ENCODE measurements at places on chromosomes 5 and 9. TPM values are rescaled to one million over a fixed set of nuclear protein-coding genes. Genes with fewer than 3 reads are reported as not detected.

DNA sequence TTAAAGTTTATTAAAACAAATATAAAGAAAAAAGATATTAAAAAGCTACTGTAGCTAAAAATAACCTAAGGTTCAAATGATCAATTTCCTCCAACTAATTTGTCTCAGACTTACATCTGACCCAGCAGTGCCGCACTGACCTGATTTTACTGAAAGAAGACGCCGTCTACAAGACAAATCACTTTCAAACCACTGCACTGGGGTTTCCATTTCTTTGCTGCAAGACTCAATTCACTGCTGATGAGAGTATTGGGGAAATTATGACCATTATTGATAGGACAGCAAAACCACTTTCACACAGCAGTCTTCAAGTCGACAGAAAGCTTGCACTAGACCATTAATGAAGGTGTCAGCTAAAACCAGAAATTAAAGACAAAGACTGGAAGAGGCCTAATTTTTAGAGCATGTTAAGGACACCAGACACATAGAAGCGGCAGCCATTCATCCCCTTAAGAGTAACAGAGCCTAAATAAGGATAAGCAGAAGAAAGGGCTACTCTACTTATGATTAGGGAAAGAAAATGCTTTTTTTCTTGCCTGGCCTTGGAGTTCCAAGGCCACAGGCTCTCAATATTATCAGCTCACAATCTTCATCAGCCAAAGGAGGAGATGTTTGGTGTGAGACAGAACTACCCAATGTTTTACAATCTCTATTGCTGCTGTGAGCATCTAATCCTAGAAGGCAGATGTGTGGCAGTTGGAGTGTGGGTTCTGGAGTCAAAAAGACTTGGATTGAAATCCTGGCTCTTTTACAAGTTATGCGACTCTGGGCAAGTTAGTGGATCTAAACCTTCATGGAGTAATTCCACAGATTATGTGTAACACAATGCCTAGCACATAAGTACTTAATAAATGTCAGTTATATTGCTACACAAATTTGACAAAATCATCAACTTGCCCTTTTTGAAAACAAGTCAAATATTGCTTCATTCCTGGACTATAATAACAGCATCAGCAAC is 190.7 kb downstream of the MAPKAP1 start:
- no peak for DNase-seq

GRCh38 chr9:93698140-93698908 is 121.9 kb downstream of the PHF2 start:
- no peak for DNase-seq

PCDHGA6 gene
- not detected for total RNA-seq

DNA sequence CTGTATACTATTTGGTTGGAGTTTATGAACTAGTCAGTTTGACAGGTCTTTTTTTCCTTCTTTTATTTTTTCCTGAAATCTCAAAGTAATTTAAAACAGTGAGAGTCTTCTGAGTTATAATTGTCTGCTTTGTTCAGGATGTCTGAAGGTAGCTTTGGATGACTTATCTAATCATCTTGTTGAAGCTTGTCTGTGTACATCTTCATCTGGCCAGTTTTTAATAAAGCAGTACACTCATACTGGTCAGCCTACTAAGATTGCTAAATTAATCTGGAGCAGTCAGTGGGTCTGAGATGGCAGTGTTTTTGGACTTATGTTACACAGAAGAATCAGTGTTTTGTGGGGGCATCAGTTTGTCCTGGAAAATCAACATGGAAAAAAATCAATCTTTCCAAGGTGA is 482.4 kb downstream of the CDH10 start:
- DNase-seq: no peak

DNA sequence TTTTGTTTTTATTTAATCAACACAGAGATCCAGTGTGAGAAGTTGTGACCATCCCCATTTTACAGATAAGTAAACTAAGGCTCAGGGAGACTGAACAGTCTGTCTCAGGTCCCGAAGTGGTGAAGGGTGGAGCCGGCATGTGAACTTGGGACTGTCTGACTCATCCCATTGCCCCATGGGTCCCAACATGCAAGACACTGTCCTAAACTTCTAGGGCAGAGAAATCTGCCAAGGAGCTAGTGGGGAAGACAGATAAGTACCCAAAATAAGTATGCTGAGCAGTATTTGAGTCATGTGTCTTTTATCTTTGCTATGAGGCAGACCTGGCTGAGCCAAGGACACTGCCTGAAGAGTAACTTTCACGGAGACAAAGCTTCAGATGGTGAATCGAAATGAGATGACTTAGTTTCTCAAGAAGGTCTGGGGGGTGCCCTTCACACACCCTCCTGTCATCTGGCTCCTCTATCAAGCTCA is 64.3 kb upstream of the SLC25A51 start:
- peak; percentile 54 for DNase-seq

DNA sequence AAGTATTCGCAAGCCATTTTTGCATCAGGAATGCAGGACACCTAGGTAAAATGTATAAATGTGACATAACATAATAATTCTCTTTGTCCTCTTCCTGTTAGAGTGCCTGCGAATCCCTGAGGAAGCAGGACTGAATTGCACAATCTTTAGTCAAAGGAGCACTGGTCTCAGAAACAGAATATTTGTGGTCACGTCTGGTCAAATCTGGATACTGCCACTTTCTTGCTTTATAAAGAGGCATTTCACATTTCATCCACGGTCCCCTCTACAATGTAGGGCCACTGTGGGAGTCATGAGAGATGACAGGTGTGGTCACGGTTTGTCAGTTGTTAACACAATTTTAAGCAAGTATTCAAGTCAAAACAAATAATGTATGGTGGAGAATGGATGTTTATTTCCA is 564.0 kb downstream of the IRX1 start:
- no peak for DNase-seq

- no peak for DNase-seq
These were observed 28.4 kb downstream of the SLC12A2 start for GRCh38 chr5:128111818-128112448.

GRCh38 chr5:158639881-158640592 is 459.7 kb downstream of the EBF1 start:
- no peak for DNase-seq

DNA sequence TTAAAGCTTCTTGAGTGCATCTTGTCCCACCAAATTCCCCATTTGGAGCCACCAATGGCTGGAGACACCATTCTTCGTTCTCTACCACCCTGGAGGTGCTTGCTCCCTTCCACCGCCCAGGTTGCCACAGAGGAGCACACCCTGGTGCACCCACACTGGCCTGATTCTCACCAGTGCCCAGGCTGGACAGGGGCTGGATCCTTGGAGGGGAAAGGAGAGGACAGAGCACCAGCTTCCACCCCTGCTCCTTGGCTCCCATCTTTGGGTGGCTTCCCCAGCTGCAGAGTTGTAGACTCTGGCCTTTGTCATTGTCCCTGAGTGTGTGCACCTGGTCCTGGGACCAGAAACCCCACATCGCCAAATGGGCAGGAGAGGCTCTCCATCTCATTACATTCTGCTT is 21.9 kb upstream of the CTSV start:
- DNase-seq: no peak
